ENCODE measurements at places on chromosomes 6 and 20.

GRCh38 chr6:2771079-2771478, 5.9 kb downstream of the WRNIP1 start:
- no peak for DNase-seq

GRCh38 chr6:159815410-159815809, 15.3 kb downstream of the PNLDC1 start:
- DNase-seq = no peak

GRCh38 chr20:1535420-1536175, 21.9 kb downstream of the SIRPD start:
- no peak for DNase-seq

- no peak for DNase-seq
Measured at GRCh38 chr6:170307080-170307545, 555 bp downstream of the FAM120B start.

- peak; percentile 87 for DNase-seq
Measured at GRCh38 chr6:73854998-73855718, 159.2 kb downstream of the CD109 start.

- no peak for DNase-seq
Measured at GRCh38 chr6:169622618-169623017, 79.2 kb downstream of the WDR27 start.

DNA sequence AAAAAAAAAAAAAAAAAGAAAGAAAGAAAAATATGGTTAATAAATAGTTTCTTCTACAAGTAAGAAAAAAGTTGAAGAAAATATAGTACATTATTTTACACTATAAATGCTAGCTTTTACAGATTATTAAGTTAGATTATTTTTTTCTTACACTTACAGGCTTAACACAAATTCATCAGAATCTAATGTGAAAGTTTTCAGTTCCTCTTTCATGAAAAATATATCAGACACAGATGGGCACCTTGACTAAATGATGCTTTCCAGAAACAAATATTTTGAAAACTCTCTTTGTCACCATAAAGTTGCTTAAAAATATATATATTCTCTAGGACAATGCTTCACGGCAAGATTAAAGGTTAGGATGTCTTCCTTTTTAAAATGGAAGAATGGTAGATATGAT, 321.8 kb upstream of the HSF2 start:
- DNase-seq = no peak

DNA sequence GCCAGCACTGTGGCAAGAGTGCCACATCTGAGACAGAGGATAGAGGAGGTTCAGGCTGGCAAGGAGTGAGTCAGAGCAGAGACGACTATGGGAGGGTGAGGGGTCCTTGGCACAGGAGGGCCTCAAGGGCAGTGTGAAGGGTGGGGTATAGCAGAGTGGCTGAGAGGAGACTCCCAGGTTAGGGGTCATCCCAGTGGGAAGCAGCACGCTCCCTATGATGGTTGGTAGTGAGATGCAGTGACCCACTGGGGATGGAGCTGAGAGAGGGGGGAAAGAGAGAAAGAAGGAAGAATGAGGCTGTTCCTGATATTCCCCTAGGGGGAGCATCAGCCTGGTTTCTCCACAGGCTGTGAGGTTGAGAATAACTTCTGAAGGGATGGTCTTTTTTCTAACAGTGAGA, 97.3 kb downstream of the INSM1 start:
- DNase-seq = peak; percentile 25

DNA sequence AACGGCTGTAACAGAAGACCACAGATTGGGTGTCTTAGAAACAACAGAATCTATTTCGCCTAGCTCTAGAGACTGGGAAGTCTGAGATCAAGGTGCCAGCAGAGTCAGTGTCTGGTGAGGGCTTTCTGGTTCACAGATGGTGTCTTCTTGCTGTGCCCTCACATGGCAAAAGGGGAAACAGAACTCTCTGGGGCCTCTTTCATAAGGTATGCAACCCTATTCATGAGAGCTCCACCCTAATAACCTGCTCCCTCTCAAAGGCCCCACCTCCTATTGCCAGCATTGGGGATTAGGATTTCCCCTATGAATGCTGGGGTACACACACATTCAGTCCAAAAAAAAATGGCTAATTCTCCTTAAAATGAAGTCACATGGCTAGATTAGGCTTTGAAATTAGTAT, 10.0 kb downstream of the TXNDC5 start:
- DNase-seq = no peak

DNA sequence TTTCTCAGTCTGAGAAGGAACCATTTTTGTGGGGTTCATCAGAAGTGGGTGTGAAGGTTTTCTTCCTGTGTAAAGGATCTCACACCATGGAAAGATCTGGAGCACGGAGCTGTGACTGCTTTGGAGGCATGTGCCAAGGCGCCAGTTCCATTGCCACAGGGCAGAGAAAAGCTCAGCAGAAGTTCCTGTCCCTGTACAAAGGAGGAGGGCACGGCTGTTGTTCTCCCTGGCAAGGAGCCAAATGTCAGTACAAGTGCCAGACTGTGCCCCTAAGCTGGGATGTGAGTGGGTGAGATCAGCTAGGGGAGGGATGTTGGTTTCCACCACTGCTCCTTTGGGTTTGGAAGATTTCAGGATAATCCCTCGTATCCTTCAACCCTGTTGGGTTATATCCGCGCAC, 117.3 kb downstream of the CRYBG1 start:
- no peak for DNase-seq

DNA sequence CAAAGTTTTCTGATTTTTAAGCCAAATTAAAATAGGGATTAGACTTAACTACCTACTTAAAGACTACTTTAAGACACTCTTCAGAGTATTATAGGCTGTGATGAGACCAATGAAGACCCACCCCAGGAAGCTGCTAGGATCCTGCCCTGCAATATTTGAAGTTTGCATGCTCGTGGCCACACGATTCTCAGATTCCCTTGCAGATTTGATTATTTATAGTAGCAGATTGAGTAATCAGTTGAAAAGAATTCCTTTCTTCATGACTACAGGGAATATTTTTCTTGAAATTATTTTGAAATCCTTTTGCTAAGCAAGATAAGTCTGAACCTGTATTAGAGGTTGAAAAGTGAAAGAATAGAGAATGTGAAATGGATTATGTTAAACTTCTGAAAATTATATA, 122.3 kb downstream of the B3GAT2 start:
- DNase-seq = peak; percentile 4

DNA sequence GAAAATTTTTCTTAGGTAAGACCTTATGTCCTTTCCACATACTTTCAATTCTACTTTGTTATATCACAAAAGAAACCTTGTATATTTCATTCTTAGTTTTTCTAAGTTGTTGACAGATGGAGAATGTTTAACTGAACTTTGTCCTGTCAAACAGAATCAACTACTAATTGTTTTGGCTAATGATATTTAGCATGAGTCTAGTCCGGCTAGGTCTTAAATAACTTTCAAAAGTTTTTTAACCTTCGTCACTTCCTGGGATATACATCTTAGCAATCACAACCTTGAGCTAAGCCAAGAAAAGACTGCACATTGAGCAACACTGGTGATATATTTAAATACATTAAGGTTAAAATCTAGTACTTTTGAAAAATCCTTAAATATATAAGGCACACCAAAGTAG, 62.9 kb upstream of the RUNX2 start:
- peak; percentile 50 for DNase-seq

DNA sequence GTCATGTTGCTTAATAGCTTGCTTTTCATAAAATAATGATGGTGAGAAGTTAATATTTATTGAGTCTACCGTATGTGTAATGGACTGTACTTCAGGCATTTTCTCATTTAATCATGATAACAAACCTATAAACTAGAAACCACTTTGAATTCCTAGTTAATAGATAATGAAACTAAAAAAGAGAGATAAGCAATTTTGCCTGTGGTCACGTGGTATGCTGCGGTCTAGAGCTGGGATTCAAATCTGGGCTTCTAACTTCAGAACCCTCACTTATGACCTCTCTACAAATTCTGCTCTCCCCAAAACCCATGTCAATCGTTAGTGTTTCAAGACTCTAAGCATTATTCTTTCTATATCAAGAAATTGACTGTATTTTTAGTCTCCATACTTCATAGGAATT, 700.7 kb downstream of the PRKN start:
- no peak for DNase-seq

DNA sequence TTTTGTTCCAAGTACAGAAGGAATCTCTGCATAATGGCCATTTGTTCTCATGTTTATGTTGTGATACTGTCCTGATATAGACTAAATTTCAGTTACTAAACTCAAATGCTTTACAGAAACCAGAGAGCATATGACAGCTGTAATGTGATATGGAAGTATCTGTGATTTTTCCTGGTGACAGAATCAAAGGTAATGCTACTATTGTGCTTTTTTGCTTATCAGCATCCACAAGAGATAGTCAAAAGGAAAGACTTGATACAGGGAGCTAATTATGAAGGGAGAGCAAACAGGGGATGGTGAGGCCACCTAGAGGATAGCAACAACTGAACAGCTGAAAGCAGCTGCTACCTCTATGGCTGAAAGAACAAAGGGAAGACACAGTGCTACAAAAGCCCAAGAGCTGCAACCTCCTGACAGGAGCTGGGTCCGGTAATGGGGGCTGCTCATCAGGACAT, 181.4 kb downstream of the PHF3 start:
- peak; percentile 40 for DNase-seq

DNA sequence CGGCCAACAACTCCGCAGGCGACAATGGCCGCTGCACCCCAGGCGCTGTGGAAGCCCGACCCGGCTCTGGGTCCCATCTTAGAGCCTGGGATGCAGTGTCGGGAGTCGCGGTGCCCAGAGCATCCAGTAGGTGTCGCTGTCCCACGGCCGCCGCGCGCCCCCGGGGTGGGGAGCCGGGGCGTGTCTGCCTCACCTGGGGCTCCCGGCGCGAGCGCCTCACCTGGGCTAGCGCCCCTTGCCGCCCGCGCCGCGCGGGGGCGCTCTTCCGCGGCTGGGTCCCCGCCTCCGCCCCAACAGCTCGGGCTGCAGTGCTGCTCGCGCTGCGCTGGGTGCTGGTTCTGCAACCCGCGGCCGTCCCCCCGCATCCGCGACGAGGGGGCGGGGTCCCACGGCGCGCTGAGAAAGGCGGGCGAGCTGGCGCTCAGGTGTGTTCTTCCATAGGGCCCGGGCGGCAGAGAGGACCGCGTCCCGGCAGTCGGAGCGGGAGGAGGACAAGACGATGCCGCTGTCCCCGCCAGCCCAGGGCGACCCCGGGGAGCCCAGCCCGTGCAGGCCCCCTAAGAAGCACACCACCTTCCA, at the start of gene CRYBG1:
Gene CRYBG1, plus strand, starts transcription at position 308 of the 579 bp plus-strand sequence. Its CDS starts 192 bp downstream, at position 500.
- DNase-seq = peak; percentile 22

- no peak for DNase-seq
Measured at GRCh38 chr6:5701174-5701573, 305.6 kb downstream of the NRN1 start.

- peak; percentile 83 for DNase-seq
Measured at GRCh38 chr6:82875573-82876185, 190.0 kb downstream of the UBE3D start.

DNA sequence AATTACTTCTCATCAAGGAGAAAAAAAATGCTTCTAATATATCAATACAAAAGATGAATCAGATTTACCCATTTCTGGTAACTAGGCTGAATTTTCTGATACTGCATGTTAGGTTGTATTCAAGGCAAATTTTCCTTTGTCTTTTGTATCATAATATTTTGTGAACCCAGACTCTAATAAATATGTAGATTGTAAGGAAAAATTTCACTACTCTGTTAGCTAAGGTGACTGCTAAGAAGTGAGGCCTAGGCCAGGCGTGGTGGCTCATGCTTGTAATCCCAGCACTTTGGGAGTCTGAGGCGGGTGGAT, 12.7 kb downstream of the TP53INP2 start:
- DNase-seq = no peak

DNA sequence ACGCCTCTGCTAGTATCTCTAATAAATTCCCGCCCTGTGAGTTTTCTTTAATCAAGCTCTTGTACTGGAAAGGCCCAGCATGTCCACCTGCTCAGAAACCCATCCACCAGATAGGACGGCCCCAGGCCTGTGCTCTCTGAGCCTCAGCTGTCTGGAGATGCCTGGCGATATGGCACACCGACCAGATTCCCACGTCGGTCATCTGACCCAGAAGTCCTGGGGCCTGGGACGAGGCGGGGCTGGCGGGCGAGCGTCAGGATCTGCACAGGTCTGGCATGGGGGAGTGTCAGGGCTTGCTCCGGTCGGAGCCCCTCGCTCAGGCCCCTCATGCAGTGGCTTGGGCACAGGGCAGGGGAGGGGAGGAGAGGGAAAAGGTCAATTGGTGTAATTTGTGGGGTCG, 10.2 kb downstream of the RNASET2 start:
- no peak for DNase-seq

DNA sequence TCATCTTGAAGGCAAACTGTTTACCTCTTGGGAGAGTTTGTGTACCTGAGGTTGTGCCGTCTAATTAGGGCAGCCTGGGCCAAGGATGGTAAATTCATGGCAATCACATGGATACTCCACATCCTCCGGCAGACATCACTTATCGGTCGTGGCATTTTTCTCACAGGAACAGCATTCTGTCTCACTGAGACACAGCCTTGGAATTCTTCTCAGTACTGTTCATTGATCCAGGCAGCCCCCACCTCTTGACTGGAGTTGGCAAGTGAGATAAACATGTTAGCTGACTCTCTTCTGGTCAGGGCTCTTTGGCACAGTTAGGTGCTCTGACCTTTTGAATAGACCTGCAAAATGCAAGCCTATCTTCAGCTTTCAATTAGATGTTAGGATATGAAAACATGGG, 511.4 kb upstream of the FLRT3 start:
- no peak for DNase-seq

- peak; percentile 17 for DNase-seq
Measured at GRCh38 chr6:19472850-19473249, 364.3 kb upstream of the ID4 start.

DNA sequence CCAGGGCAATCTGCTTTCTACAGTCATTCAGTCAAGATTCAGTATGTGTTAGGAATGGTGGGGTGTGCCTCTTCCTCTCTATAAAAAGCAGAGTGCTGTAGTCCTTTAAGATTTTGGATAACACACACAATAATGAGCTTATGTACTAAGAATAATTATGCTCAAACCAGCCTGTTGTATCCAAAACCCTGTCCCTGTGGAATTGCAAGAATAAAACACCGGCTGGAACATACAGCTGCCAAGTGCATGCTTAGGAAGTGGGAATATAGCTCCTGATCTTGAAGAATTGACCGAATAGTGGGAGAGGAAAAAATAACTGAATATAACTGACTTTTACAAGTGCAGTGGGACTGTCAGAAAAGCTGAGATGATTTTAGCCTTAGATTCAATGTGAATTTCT, 979 bp upstream of the MOCS1 start:
- no peak for DNase-seq

DNA sequence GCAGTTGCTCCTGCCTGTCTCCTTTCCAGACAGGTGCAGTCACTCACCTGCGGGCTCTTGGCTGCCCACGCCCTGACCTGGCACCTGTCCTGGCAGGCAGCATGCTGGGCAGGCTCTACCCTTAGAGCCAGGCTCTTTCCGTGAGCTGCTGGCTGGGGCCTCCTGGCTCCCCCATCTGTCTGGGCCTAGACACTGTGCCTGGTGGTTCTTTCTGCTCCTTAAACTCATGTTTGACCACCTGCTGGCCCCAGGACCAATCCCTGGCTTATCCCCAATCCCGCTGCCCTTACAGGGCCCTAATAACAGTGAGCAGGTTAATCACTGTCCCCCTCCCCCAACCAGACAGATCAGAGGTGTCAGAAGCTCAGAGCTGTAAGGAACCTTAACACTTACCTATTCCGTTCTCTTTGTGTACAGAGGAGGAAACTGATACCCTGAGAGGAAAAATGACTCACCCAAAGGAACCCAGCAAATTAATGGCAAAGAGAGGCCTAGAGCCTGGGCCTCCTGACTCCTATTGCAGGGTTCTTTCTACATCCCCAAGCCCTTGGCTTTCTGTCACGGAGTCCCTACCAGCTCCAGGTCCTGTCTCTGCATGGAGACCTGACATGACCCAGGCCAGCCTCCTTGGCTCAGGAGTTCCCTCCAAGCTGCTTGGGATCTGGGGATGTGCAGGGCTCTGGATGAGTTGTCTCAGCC, 54.7 kb downstream of the RAB44 start:
- no peak for DNase-seq
